CD4-positive, alpha-beta memory T cell (primary cell): ENCODE measurements at places on chromosomes 13 and 19.
A peak's percentile ranks its signal among the peaks of the same experiment; 100 is the strongest.

GRCh38 chr13:73873940-73874830 lies 260.0 kb downstream of the KLF12 start:
- no peak for DNase-seq

- DNase-seq: no peak
Observed at GRCh38 chr13:67184247-67184646, 45.9 kb downstream of the PCDH9 start.

DNA sequence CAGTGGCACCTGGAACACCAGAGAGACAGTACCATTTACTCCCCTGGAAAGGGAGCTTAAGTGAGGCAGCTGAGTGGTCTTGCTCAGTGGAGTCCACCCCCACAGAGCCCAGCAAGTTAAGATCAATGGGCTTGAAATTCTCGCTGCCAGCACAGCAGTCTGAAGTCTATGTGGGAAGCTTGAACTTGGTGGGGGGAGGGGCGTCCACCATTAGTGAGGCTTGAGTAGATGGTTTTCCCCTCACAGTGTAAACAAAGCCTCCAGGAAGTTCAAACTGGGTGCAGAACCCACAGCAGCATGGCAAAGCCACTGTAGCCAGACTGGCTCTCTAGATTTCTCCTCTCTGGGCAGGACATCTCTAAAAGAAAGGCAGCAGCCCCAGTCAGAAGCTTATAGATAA lies 30.3 kb upstream of the CEACAM4 start:
- peak; percentile 45 for DNase-seq

GRCh38 chr19:48190288-48190884 lies 19.9 kb downstream of the ZSWIM9 start:
- peak; percentile 77 for DNase-seq

GRCh38 chr13:95296326-95296925 lies 4.8 kb downstream of the ABCC4 start:
- no peak for DNase-seq

- no peak for DNase-seq
Observed at GRCh38 chr13:51364404-51365008, 25.0 kb downstream of the SERPINE3 start.

DNA sequence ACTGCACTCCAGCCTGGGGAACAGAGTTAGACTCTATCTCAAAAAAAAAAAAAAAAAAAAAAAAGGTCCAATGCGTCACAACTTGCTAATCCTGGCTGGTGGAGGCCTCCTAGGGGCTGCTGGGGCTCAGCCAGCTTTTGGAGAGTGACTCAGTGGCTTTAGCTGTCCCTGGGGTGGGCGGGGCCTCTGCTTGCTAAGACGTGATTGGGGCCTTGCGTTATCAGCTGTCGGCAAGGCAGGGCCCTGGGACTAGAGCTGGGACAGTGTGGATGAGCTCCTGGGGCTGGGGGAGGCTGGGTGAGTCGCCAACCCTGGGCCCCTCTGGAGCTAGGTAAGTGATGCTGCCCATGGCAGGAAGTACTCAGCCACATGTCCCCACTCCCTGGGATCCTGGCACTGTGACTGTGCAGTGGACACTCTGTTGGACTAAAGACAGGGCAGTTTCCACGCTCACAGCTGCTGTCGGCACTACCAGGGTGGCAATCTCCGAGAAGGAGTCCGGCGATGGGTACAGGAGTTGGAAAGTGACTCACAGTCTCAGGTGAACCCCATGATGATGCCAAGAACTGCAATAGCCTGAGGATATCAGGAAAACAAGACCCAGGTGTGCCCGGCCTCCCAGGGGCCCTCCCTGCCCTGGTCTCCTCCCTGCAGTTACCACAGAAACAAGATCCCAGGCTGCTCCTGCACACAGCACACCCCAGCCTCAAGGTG lies 32.2 kb downstream of the F2RL3 start:
- no peak for DNase-seq

DNA sequence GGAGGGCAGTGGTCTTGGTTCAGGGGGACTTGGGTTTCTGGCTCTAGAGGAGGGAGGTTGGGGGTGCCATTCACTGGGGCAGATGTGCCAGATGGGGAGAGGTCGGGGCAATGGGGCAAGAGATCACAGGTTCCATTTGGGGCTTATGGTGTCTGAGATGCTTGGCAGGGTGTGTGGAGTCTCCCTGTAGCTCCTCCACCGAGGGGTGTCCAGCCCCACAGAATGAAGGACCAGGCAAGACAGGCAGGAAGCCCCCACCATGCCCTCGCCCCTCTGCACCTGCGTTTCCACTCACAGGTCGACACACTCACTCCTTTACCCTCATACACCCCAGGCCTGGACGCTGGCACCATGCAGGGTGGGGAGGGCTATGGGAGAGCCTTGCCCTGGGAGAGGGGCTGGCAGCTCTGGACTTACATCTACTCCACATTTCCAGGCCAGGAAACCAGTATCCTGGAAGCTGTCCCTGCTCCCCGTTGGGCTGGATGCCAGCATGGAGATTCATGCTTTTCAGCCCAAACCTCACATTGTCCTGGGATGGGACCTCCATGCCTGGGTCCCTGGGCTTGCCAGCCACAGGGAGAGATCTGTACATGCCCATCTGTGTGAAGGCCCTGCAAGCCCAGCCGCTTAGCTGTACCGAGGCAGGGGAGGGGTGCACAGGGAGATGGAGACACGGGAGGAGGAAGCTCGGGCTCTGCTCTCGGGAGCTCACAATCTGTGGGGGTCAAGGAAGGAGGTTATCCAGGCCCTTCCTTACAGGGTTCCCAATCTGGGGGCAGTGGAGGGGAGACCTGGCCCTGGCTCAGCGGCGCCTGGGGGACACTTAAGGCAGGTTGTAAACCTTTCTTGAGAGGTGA lies 77.1 kb downstream of the CHST8 start:
- DNase-seq: no peak

- no peak for DNase-seq
Observed at GRCh38 chr19:45376045-45376724, 5.8 kb upstream of the ERCC2 start.

DNA sequence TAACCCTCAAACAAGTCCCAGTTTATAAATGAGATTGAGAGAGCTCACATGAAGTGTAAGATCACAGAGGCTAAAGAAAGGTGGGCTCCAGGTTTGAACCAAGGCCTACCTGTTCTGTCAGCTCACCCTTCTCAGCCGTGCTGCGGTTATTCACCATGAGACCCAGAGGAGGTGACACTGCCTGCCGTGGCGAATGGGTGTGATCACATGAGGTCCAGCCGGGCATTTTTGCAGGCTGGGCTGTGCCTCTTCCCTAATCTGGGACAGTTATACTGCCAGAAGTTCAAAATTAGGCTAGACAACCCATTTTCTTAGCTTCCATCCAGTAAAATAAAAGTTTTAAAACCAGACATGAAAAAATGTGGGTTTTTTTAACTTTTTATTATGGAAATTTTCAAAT lies 146.8 kb downstream of the FOXO1 start:
- no peak for DNase-seq

GRCh38 chr13:102286326-102286725 lies 115.5 kb downstream of the FGF14 start:
- DNase-seq: no peak

DNA sequence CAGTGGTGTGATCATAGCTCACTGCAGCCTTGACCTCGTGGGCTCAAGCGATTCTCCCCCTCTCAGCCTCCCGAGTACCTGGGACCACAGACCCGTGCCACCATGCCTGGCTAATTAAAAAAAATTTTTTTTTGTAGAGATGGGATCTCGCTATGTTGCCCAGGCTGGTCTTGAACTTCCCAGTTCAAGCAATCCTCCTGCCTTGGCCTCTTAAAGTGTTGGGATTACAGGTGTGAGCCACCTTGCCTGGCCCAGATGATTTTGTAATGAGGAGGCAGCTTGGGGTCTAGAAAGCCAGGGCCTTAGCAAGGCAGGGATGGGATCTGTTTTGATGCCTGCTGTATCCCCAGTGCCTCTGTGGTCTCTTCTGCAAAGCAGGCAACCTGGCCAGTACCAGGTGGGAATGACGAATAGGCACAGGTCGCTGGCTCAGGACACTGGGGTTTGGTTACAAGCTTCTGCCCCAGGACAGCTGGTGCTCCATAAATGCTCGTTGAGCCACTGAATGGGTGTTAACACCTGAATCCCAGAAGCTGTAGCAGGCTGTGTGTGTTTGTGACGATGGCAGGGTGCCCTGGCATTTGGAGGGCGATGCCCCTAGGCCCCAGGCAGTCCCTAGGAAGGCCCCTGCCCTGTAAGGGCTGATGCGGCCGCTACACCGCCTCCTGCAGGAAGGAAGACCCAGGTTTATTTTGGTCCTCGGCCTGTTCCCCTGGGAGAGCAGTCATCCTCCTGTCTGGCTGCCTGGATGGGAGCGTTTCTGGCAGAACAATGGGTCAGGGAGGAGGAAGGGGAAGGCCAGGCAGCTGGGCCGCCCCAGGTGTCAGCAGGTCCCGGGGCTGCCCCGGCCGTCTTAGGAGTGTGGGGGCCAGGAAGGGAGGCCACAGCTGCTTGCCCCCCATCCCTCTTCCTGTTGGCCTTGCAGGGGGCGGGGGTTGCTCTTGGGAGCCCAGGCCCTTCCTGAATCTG lies 8.6 kb downstream of the TNFAIP8L1 start:
- no peak for DNase-seq

DNA sequence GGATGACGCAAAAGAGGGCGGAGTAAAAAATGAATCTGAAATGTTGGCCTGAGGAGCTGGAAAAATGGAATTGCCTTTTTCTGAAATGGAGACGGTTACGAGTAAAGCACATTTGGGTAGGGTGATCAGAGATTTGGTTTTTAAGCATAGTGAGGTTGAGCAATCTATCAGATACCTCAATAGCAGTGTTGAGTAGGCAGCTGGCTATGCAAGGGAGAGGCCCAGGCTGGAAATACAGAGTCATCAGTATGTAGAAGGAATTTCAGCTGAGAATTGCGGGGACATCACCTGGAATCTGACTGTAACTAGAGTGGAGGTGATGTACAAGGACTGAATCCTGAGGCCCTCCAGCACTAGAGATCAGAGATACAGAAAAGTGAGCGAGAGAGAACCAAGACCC lies 224.8 kb downstream of the LMO7 start:
- DNase-seq: no peak

- no peak for DNase-seq
Observed at GRCh38 chr19:16912780-16913179, 24.0 kb downstream of the F2RL3 start.

DNA sequence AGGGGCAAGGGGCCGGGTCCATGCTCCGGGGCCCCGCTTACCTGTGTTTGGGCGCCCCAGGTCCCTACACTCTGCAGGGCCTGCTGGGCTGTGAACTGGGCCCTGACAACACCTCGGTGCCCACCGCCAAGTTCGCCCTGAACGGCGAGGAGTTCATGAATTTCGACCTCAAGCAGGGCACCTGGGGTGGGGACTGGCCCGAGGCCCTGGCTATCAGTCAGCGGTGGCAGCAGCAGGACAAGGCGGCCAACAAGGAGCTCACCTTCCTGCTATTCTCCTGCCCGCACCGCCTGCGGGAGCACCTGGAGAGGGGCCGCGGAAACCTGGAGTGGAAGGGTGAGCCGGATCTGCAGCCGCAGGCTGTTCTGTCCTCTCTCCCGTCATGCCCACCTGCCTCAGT lies 1.7 kb downstream of the FCGRT start:
- no peak for DNase-seq

GRCh38 chr13:56653043-56653442 lies 487.7 kb upstream of the PRR20A start:
- DNase-seq: no peak

- no peak for DNase-seq
Observed at GRCh38 chr13:80341101-80341755, at the start of gene SPRY2. Gene SPRY2 (minus strand): TSS chr13:80341126. CDS start chr13:80337705, 3,421 bp downstream.

DNA sequence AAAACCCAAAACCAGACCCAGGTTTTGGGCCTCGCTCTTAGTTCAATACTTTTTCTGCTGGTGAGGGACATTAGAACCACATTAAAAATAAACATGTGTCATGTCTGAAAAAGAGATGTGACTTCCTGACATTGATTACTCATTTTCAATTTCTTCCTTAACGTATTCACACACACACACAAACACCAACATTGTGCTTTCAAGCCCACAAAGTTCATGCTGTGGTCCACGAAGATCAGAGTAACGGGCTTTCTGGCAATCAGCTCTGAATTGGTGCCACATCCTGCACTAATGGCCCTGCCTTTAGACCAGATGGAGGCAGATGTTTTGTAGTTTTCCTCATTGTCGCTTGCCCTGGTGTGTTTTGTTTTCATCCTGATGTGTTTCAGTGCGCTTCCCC lies 47.9 kb upstream of the POMP start:
- no peak for DNase-seq

DNA sequence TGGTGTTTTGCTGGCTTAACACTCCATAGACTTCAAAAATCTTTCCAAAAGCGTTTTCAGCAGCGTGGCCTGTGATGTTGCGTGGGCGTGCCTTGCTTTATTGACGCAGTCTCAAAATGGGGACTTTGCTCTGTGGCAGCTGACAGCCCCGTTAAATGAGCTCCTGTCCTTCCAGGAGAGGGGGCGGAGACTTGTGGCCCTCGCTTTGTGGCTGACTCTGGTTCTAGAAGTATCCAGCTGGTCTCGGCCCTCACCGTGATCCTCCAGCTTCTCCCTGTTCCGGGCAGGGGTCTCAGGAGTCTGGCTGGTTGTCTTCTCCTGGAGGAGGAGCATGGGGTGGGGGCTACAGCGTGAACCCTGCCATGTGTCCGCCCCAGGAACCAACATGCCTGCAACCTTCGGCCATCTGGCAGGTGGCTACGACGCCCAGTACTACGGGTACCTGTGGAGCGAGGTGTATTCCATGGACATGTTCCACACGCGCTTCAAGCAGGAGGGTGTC lies 8.4 kb upstream of the ZNF554 start:
- DNase-seq: no peak

DNA sequence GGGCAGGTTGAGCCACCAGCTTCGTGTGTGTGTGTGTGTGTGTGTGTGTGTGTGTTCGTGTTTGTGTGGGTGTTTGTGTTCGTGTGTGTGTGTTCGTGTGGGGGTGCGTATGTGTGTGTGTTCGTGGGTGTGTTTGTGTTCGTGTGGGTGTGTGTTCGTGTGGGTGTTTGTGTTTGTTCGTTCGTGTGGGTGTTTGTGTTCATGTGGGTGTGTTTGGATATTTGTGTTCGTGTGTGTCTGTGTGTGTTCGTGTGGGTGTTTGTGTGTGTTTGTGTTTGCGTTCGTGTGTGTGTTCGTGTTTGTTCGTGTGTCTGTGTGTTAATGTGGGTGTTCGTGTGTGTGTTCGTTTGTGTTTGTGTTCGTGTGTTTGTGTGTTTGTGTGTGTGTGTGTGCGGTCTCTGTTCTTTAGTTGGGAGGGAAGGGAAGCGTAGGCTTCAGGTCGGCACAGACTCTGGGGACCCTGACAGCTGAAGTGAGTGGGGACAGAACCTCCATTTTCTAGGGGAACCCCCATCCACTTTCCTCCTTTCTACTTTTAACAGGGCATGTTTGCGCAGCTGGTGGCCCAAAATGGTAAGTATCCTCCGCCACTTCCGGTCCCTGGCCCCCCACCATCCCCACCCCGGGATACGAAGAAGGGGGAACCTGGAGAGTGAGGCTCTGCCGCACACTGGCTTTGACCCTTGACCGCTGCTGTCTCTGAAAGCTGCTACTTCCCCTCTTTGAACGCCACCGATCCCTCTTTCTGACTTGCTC lies 1.6 kb downstream of the TNFSF9 start:
- DNase-seq: no peak

GRCh38 chr13:90673746-90674145 lies 673.7 kb upstream of the MIR17HG start:
- DNase-seq: no peak

GRCh38 chr13:46522748-46523030 lies 30.3 kb upstream of the LRCH1 start:
- no peak for DNase-seq
